ENCODE measurements at places on chromosomes 2 and 18.

DNA sequence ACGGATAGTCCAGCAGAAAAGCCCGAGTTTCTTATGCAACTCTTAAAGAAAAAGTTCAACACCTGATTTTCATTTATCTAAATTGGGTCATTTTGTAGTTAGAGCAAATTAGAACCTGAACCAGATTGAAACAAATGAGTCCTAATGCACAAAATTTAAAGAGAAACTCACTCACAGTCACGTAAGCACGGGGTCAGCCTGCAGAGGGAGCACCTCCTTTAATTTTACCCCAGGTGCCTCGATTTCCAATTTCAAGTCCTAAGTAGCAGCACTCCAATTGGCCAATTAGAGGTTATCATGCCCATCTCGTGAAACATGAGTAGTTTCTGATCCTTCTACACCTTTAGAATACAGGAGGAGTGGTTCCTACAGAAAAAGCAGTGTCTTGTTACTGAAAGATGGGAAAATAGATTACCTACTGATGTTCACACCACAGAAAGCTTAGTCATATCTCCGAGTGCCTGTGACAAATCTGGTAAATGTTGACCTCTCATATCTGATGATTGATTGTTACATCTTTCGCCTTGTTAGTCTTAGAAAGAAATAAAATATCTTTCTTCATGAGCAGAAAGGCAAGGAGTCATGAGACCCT is 1929.8 kb upstream of the LRRTM1 start:
- DNase-seq = no peak

GRCh38 chr2:45287045-45287444 is 277.8 kb upstream of the SIX2 start:
- no peak for DNase-seq

DNA sequence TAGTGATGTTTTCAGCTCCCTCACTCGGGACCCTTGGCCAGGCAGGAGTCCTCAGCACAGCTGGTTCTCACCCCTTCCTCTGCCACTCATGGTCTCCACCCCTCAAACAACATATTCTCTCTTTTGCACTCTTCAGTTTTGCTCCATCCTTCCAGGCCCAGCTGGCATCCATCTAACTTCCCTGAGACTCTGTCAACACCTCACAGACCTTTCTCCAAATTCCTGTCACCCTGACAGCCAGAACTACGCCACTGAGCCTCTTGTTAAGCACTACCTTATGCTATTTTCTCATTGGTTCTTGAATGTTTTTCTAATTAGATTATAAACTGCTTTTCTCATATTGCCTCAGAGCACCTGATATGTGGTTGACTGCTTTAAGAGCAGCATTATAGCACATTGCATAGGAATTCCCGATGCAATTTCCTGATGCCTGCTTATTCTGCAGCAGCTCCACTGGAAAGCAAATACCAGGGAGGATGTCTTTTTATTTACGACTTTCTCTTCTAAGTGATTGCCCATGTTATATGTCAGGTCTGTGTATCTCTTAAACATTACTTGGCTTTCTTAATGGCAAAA is 12.4 kb upstream of the INO80C start:
- no peak for DNase-seq

DNA sequence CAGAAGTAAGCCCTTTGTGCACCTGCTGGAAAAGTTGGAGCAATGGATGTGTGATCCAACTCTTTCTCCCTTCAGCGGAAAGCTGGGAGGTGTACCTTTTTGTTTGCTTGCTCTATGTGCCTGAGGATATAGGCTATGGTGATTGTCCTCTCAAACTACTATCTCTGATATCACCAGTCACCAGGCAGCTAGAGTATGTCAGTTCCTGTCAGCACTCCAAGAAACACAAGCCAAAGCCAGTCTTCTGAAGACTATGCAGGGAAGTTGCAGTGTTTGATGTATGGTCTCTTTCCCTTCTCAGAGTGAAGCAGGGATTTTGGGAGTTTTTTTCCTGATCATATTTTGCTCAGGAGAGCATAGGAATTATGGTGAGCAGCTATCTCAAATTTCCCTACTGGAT is 146.4 kb downstream of the PTH2R start:
- DNase-seq = no peak

- no peak for DNase-seq
These were observed 550.3 kb upstream of the TNP1 start for GRCh38 chr2:217409949-217410680.

GRCh38 chr2:238698072-238698352 is 149.9 kb upstream of the TWIST2 start:
- no peak for DNase-seq

- no peak for DNase-seq
These were observed 1.3 kb upstream of the UBE2E3 start for GRCh38 chr2:180978903-180979748.

- DNase-seq = no peak
These were observed 158.5 kb upstream of the NOSTRIN start for GRCh38 chr2:168643979-168644378.

DNA sequence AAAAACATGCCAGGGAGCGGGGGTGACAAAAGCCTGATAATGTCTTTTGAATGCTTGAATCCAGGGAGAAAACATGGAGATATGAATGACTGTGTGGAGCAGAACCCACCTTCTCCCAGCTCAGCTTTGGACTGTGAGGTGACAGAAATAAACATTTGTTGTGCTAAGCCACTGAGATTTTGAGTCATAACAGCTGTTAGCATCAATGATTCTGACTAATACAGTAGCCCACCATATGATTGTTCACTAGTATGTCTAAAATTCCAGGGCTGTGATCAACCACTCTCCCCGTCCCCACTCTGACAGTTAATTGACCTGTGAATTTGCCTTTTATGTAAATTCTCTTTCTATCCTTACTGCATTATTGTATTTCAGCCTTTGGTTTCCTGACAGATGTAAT is 69.1 kb downstream of the PDK1 start:
- DNase-seq = no peak

DNA sequence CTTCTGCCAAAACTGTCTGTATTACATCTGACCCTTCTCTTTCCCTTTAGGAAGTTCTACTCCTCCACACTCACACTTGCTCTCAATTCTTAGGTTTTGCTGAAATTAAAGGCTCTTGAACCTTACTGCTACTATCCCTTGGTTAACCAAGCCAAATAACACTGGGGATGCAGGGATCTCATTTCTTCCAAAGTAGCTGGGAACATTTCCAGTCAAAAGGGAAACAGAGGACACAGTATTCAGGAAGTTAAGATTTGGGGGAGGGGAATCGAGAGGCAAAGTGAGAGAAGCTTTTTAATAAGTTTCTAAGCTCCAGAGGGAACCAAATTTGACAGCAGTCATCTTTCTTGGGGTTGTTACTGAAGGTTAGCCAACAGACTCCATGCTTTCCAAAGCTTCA is 6.2 kb downstream of the SEPTIN2 start:
- no peak for DNase-seq

DNA sequence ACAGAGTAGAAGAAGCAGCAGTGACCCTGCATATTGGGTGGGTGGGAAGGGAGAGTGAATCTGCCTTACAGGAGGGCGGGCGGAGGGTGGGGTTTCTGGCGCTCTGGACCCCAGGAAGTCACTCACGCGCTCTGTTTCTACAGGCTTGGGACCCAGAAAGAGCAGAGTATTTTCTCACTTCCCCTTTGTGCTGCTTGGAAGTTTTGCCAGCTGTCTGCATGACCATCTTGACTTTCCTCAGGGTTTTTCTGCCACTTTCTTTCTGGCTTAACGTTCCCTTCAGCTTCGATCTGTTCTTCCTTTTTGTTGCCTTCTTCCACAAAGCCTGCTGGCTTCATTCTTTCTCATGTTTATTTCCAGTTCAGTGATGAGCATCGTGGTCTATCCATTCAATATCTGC is 383.1 kb downstream of the GALR1 start:
- no peak for DNase-seq

- no peak for DNase-seq
These were observed 137.2 kb downstream of the ZNF236 start for GRCh38 chr18:76959605-76960004.

DNA sequence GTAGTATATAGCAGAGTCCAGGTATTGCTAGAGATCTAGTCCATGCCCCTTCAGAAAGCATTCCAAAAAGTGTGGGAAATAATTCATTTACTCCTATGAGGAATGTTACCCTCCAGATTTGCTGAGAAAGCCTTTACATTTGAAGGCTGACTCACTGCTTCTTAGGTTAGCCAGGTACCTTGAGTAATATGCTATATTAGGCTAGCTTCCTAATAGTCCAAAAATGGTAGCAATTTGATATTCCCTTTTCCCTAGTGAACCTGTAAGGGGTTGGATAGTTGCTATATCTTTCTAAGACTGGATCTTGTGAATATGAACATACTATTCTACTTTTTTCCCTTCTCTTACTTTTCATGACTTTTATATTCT is 63.6 kb downstream of the SPOPL start:
- no peak for DNase-seq

- DNase-seq = no peak
These were observed 278.3 kb upstream of the LRATD1 start for GRCh38 chr2:14354231-14354630.

GRCh38 chr2:9286554-9287399 is 80.2 kb downstream of the ASAP2 start:
- no peak for DNase-seq

GRCh38 chr2:222452422-222452950 is 28.1 kb downstream of the SGPP2 start:
- no peak for DNase-seq

GRCh38 chr2:203164311-203164935 is 74.4 kb upstream of the CYP20A1 start:
- no peak for DNase-seq

- no peak for DNase-seq
These were observed 1365.5 kb upstream of the CELF4 start for GRCh38 chr18:38930881-38931753.

- DNase-seq = no peak
These were observed 239.3 kb upstream of the SP5 start for GRCh38 chr2:170475878-170476277.

- DNase-seq = no peak
These were observed 258.2 kb downstream of the IKZF2 start for GRCh38 chr2:212893216-212893615.

DNA sequence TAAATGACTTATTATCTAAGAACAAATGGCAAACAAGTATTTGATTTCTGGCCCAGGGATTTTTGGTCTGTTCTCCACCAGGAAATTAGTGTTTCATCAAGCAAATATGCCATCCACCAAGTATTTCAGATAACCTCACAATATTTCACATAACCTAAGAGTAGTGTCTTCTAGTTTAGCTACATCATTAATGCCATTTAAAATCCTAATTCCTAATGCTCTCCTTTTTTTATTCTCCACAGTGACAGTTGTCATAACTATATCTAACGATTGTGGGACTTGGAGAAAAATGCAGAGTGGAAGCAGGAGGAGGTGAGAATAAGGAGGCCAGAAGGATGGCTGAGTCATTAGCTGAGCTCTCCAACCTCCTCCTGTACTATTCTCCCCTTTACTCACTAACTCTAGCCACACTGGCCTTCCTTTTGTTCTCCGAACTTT is 58.5 kb upstream of the CTLA4 start:
- no peak for DNase-seq

DNA sequence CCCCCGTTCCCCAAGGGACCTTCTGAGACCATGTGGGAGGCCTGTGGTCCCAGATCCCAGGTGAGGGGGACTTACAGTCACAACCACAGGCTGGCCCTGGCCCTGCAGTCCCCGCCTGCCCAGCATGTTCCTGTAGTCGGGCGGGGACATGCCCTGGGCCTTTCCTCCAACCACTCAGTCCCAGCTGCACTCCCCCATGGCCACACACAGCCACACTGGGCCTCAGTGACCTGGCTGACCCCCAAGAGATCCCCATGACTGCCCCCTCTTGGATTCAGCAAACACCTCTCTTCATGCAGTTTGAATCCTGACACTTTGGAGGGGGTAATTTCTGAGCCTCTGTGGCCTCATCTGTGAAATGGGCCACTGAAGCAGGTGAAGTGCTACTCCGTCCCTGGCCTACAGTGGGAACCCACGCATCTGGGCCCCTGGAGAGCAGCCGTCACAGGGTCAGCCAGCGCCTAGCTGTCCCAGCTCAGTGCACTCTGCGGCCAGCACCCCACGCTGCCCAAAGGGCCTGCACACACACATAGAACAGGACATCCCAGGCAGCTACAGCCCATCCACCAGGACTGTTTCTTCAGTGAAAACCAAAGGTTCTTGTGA is 12.7 kb upstream of the ARHGEF4 start:
- no peak for DNase-seq

GRCh38 chr2:109062145-109062858 is 66.7 kb upstream of the SH3RF3 start:
- DNase-seq = no peak

DNA sequence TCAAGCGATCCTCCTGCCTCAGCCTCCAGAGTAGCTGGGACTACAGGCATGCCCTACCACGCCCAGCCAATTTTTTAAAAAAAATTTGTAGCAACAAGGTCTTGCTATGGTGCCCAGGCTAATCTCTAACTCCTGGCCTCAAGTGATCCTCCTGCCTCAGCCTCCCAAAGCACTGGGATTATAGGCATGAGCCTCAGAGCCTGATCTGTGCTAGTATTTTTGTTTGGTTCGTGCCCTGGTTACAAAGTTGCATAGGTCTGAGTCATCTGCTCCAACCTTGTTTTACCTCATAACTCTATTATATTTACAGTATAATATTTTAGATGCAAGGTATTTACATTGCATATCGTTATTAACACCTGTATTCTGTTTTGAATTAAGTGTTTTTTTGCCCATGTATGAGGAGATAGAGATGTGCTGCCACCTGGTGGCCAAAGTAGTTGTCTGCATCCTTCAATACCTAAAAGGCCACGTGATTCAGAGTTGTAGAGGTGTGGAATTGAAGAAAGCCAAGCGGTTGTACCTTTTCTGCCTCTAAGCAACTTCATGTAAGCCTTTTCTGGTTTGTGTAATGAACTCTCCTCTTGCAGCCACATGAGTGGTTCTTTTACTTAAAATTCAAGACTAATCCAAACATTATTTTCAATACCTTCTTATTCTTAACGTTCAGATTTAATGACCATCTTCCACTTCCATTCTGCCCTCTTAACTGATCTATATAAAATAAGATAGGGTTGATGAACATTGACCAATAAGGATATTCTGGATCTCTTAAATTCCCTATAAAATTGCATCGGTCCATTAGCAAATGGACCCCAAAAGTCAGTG is 19.9 kb upstream of the CABYR start:
- DNase-seq = peak; percentile 63

GRCh38 chr2:3199627-3200345 is 177.8 kb downstream of the EIPR1 start:
- no peak for DNase-seq
